ENCODE measurements at places on chromosomes 3 and 15.

GRCh38 chr3:152793969-152794368, 41.0 kb upstream of the P2RY1 start:
- no peak for DNase-seq

DNA sequence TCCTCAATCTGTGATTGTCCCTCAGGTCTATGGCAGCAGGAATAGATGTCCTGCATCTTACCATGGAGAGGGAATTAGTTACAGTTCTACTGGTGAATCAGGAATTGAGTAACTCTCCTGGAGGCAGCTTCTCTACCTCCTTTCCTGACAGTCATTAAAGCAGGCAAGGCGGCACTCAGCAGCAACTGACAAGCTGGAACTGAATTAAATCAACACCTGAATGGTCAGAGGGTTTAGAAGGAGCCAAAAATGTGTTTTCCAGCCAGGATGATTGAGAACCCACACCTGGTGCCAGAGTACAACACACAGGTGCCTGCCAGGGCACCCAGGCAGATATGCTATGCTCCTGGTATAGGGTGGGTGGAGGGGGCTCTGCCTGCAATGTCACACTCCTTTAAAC, 43.1 kb upstream of the TIPARP start:
- DNase-seq: no peak

DNA sequence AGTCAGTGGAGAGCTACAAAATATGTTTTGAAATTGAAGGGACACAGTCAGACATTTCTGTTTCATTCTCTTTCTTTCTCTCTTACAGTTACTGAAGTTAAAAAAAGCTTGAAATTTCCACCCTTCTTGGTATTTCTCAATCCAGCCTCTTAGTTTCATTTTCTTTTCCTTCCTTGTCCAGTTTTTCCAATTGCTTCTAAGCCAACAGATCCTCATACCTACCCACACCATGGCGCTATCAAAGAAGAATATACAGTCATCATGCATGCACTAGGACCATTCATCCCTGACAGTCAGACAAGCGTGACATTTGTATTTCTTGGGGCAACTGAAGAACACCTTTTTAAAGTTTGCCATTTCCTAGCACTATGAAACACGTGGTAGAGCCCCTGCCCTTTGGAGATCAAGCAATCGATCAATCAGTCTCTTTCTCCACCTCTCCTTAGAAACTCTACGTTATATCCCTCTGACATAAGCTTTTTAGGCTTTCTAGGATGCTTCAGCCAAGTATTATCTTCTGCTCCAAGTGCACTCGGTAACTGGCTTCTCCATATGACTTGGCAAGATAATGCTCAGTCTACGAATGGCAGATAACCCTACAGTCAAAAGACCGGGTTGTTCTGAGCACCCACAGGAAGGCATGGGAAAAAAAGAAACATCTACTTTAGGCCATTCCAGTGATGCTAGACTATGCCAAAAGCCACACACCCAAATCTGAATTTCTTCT, 65.4 kb downstream of the FBN1 start:
- no peak for DNase-seq

- DNase-seq: no peak
Measured at GRCh38 chr15:57319226-57319918, 56.9 kb upstream of the CGNL1 start.

DNA sequence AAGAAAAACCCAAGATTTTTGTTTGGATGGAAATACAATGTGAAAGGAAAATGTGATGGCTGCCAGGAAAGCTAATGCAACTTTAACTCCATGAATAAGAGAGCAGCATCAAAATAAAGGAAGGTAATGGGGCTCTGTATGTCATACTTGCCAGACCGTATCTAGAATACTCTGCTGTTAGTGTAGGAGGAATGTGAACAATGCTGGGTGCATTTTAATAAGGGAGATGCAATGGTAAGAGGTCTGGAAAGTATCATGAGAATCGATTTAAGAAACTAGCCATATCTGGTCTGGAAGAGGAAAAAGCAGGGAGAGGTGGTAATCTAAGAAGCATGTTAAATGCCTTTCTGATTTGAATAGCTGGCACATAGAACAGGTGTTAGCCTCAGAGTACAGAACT, 239.6 kb downstream of the GBE1 start:
- DNase-seq: no peak

DNA sequence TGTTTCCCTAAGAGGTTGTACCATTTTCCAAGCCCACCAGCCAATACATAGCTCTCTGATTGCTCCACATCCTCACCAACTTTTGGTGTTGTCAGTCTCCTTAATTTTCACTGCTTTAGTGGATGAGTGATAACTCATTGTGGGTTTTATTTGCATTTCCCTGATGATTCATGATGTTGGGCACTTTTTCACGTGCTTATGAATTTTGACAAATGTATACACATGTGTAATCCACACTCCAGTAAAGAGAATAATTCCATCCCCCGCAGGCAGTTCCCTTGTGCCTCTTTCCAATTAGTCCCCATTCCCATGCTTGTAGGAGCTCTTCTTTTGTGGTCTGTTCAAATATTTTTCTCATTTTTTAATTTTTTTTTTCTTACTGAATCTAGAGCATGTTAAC, 52.4 kb downstream of the ANP32A start:
- DNase-seq: no peak

GRCh38 chr3:161070252-161070930, 34.8 kb downstream of the B3GALNT1 start:
- no peak for DNase-seq

DNA sequence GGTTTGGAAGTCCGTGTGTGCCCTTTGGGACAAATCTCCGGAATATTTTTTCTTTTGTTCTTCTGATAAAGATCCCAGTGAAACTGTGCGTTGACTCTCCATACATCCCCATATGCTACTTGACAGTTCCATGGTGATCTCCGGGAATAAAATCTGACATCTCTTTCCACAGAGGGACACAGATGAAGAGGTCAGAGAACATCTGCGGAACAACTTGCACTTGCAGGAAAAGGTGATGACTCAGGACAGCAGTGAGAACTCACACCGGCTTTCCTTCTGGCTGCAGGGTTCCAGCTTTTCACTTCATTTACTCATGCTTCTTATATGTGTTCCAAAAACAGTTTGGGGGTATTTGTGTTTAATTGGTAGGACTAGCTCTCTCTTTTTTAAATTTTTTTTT, 157.5 kb upstream of the CHRM5 start:
- no peak for DNase-seq

DNA sequence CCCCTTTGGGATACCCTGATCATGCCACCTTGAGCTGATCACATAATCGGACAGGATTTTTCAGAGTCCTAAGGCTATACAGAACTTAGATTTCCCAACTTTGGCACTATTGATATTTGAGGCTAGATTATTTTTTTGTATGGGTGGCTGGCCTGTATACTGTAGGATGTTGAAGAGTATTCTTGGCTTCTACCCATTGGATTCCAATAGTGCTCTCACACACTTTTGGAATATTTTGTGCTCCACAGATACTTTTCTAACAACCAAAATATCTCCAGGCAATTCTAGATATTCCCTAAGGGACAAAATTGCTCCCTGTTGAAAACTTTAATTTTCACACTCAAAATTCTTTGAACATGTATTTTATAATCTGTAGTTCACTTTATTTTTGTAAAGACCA, 125.1 kb downstream of the ABI3BP start:
- DNase-seq: no peak

DNA sequence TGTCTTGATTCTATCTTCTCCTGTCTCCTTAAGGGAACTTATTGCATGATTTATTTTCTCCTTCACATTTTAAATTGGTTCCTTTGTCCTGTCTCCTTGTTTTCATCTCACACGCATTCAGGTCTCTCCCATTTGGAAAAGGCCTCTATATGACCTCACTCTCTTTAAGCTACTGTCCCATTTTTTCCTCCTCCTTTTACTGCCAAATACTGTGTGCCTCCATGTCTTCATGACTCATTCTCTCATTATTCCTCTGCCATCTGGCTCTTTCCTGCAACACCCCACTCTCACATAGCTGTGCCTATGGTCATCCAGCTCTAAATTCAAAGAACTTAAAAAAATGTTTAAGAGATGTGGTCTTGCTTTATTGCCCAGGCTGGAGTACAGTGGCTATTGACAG, 48.0 kb downstream of the TYRO3 start:
- DNase-seq: no peak

DNA sequence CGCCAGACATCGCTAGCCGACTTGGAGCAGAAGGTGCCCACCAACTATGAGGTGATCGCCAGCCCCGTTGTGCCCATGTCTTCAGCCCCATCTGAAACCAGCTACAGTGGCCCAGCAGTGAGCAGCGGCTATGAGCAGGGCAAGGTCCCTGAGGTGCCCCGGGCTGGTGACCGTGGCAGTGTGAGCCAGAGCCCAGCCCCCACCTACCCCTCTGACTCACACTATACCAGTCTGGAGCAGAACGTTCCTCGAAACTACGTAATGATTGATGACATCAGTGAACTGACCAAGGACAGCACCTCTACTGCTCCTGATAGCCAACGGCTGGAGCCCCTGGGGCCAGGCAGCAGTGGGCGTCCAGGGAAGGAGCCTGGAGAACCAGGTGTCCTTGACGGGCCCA, 12.9 kb upstream of the APEH start:
- DNase-seq: no peak
